ENCODE measurements at places on chromosomes 12 and 14.

DNA sequence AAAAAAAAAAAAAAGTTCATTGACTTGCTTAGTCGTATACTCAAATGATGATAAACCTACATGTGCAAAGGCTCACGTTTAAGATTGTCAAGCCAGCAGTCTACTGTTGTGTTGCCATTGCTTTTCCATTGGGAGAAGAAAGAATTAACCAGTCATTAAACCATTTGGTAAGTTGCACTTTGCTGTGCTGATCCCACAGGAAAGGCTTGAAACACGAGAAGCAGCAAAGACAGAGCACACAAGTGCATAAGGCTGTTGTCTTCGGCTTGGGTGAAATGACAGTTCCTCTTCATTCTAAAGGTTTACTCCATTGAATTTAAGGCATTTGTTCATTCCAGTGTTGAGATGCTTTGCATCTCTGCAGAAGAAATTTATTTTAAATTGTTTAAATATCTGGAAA, 50.1 kb downstream of the ZC3H14 start:
- no peak for DNase-seq

DNA sequence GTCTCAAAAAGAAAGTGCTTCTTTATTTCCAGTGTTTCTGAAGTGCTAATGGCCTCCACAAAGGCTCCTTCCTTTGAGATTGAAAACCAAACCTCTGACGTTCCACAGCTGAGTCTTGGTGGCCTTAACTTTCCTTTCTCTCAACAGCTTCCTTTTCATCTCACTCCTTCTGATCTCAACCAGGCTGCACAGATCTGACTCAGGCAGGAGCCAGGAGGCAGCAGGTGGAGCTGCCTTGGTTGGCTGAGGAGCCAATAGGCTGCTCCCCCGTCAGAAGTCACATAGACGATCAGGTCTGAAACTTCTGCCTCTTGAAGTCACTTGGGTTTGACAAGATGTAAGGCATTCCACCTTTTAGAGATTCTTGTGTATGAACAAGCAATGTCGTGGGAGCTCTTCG, 9.1 kb upstream of the KCNA5 start:
- DNase-seq = no peak

GRCh38 chr12:68497702-68498101, 113.0 kb upstream of the RAP1B start:
- DNase-seq = no peak

GRCh38 chr12:95940514-95940913, 1.9 kb downstream of the CCDC38 start:
- DNase-seq = no peak
